CD4-positive, alpha-beta T cell treated with Interleukin-15 for 1 hour (primary cell): ENCODE measurements at places on chromosomes 3 and 15.

DNA sequence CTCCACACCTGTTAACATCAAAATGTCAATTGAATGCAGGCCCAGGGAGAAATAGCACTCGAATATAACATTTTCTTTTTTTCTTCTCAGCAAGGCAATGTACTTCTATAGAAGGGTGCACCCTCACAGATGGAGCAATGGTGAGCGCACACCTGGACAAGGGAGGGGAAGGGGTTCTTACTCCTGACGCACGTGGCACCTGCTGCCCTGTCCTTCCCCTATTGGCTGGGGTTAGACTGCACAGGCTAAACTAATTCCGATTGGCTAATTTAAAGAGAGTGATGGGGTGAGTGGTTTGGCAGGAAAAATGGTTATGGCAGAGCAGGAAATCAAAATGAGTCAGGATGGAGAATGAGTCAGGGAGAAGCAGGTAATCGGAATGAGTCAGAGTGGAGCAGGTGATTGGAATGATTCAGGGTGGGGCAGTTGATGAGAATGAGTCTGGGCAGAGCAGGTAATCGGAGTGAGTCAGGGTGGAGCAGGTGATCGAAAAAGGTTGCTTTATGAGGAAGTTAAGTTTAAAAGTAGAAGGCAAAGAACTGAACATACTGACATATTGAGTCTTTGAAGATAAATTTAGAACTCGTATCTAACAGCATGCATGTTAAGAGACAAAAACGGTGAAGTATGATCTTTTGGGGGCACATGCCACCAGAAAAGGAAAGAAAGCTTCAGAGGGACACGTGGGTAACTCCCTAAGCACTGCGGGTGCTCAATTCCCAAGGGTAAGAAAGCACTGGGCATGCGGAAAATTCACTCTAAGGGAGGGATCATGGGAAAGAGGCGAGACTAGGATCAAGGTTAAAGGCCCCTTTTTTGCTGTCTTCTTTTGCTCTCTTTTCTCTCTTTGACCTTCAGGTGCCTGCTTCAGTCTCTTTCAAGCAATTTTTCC lies 72.9 kb upstream of the GALNT15 start:
- DNase-seq, result no peak

DNA sequence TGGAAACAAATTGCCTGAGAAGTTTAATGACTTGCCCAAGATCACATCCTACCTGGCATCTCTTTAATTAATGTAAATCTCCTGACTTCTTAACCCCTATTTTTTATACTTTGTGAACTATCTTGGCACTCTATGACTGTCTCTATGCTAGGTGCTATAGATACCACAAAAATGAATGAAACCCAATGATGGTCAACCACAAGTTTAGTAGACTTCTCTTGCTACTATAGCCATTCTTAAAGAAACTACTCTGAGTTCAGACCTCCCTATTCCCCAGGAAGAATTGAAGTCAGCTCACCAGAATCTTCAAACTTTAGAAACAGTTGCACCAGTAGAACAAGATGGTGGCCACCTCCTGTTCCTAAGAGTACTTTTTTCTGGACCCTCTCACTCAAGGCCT lies 191.1 kb downstream of the RSL24D1 start:
- DNase-seq, result no peak

DNA sequence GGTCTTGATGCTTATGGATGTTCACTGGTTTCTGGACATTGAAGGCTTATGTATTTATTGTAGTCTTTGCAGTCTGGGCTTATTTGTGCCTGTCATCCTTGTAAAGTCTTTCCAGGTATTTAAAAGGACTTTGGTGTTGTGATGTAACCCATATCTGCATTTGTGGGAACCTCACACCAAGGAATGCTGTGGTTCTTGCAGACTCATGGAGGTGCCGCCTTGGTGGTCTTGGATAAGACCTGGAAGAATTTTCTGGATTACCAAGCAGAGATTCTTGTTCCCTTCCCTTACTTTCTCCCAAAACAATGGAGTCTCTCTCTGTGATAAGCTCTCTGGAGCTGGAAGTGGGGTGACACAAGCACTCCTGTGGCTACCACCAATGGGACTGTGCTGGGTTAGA lies 363.5 kb upstream of the NECTIN3 start:
- no peak for DNase-seq

GRCh38 chr15:80090879-80091503 lies 31.5 kb downstream of the ZFAND6 start:
- no peak for DNase-seq

DNA sequence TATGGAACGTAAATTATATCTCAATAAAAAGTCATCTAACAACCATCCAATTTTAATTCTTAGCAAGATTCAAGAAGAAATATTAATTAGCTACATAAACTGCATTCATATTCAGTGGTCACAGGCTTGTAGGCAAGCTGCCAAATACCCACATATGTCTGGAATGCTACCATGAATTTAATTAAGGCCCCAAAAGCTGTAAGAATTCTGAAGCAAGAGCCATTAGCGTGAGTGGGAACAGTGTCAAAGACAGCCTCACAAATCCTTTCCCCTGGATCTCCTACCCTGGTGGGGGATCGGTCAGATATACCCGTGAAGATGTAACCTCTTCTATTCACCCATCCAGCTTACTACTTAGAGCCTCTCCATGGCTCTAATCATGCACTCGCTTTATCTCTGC lies 40.0 kb downstream of the ATG7 start:
- no peak for DNase-seq

- no peak for DNase-seq
Measured at GRCh38 chr15:48498828-48499227, 146.7 kb downstream of the FBN1 start.

- DNase-seq, result no peak
Measured at GRCh38 chr15:88246081-88246480, 10.5 kb downstream of the NTRK3 start.

DNA sequence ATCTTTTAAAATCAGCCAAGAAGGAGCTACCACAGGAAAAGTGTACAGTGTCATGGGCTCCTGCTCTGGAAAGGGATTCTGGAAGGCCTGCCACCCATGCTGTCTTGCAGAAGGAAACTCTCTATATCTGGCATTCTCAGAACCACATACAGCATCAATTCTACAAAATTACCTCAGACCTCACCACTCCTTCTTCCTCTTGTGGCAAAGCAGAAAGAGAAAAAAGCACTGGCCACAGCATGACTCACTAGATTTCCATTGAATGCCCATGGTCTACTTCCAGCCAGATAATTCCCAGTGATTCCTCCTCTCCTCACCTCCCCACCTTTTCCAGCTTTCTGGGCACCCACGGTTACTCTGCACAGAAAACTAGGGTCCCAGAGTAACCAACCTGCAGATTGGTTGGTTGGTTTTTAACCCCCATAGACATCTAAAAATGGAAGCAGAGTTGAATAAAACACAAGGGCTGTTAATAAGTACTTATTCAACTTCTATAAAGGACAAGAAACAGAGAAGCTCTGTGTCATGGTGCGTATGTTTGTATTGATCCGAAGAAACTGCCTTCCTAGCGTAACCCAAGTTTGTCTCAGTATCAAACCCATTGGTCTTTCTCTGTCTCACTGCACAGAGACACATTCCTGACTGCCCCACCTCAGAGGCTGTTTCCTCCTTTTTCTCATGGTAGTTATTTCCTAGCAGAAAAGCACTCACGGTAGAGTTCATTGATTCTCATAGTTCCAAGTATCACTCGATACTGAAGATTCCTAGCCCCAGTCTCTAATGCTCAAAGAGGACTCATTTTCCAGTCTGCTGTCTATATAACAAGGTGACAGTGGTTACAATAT lies 67.7 kb downstream of the LDHAL6B start:
- no peak for DNase-seq

GRCh38 chr3:151599103-151599672 lies 134.5 kb upstream of the AADACL2 start:
- DNase-seq, result no peak

- DNase-seq, result no peak
Measured at GRCh38 chr3:172630316-172630715, 80.6 kb downstream of the NCEH1 start.

GRCh38 chr3:76199382-76199781 lies 414.0 kb upstream of the ZNF717 start:
- DNase-seq, result no peak
